MCF 10A (cell line): ENCODE measurements at places on chromosomes 11 and 22. TPM values are rescaled to one million over a fixed set of nuclear protein-coding genes. Genes with fewer than 3 reads are reported as not detected.

DNA sequence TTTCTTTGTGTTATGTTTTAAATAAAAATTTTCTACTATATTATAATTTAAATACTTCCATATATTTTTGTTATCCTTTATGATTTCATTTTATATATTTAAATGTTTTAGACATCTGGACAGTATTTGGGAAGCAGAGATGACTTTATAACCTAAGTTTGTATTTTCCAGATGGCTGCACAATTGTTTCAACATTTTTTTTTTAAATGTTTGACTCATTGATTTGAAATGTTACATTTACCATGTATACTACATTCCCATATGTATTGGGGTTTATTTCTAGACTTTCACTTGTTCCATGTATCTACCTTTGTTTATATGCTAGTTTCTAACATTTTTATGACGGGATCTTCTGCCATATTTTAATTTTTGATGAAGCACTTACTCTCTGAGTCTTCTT, 766.5 kb downstream of the METTL15 start:
- H3K27me3 ChIP-seq: no peaks in the 10 kb centered on the region
- no peak overlapping the region for H3K4me3 ChIP-seq
- no peak for DNase-seq
- no peaks in the 10 kb centered on the region for H3K36me3 ChIP-seq

GRCh38 chr11:32396991-32397390, 38.3 kb downstream of the WT1 start:
- H3K27ac ChIP-seq: no peak overlapping the region
- DNase-seq: no peak
- H3K27me3 ChIP-seq: no peaks in the 10 kb centered on the region
- H3K36me3 ChIP-seq: no peaks in the 10 kb centered on the region
- H3K4me1 ChIP-seq: no peaks in the 10 kb centered on the region

DNA sequence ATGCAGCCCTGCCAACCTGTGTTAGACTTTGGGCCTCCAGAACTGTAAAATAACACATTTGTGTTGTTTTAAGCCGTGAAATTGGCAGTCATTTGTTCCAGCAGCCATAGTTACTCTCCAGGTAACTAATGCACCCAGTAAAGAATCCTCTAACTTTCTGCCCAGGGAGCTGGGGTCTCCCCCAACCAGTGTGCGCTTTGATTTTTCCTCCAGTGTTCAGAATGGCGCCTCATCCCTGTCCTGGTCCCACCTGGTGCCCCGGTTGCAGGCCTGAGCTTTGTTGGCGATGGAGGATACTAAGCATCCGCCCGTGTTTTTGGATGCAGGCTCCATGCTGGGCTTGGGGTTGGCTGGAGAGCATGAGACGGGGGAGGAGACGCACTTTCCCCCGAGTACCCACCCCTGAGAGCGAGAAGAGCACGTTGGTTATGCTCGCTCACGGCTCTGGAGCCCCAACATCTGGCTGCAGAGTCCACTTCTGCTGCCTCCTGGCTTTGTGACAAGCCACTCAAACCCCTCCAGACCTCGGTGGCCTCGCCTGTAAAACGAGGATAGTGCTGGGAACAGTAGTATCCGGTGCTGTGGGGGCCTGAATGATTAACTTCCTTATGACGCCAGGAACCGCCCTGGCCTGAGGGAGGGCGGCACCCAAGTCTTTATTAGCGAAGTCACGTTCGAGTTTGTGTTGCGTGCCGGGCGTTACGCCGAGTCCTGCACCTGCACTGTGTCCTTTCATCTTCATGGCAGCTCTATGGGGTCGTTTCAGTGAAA, 25.8 kb downstream of the MRGPRD start:
- no peak overlapping the region for H3K27ac ChIP-seq
- H3K4me1 ChIP-seq: no peaks in the 10 kb centered on the region
- H3K4me3 ChIP-seq: no peak overlapping the region

The MYBPC3 gene
- total RNA-seq: not detected in 2 replicates

The FSHB gene
- not detected in 2 replicates for total RNA-seq

DNA sequence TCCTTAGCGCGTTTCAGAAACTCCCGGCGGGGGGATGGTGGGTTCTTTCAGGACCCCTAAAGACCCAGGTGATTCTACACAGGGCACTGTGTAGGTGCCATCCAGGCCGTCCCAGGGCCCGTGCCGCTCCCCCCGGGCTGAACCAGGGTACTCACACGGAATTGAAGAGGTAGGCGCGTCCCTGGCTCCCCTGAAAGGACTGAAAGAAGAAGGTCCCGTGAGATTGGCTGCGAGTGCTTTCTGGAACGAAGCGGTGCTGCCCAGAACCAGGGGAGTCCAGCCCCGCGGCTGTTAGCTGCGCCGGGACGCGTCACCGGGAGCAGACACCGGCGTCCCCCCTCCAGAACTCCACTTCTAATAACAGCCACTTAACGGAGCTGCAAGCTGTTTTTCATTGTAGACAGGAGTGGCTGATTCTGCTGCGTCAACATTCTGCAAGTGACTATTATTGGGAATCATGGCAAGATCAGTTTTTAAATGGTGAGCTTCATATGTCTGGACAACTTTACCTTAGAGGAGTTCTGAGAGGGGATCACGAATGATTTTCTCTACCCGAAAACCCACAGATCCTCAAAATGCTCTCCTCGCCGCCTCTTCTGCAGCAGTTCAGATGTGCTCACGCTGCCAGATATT, 31.8 kb downstream of the YPEL1 start:
- no peaks in the 10 kb centered on the region for H3K36me3 ChIP-seq
- no peak overlapping the region for H3K4me3 ChIP-seq
- no peak for DNase-seq
- H3K27ac ChIP-seq: no peak overlapping the region

GRCh38 chr11:123143921-123144320, 51.1 kb downstream of the CLMP start:
- no peak overlapping the region for H3K27ac ChIP-seq
- H3K36me3 ChIP-seq: no peaks in the 10 kb centered on the region
- H3K4me3 ChIP-seq: no peak overlapping the region
- no peaks in the 10 kb centered on the region for H3K27me3 ChIP-seq
- DNase-seq: no peak
